AML-193 (cell line): ENCODE measurements at places on chromosomes 1 and 21.

DNA sequence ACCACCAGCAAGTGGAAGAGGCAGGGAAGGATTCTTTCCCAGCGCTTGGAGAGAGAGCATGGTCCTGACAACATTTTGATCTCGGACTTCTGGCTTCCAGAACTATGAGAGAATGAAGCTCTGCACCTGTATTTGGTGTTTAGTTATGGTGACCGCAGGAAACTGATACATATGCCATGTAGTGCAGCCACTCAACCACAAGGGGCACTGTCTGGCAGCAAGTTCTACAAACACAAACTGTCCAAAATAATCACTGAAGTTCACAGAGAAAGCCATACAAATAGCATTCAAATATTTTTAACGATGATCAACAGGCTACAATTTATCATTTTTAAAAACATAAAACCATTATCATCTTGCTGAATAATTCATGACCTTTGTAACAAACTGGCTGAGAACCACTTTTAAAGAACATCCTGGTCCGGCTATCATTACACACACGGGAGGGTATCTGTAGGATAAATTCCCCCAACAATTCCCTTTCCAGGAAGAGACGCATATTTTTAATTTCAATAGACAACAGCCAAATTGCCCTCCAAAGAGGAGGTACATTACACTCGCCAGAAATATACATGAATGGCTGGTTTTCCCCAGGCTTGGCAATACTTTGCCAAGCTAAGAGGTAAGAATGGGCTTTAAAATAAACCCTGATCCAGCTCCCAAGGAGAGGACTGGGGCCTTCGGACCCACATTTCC lies 9.2 kb upstream of the CBR3 start:
- peak; percentile 59 for DNase-seq

- DNase-seq, result no peak
Measured at GRCh38 chr1:54094001-54094729, 40.8 kb downstream of the TCEANC2 start.

DNA sequence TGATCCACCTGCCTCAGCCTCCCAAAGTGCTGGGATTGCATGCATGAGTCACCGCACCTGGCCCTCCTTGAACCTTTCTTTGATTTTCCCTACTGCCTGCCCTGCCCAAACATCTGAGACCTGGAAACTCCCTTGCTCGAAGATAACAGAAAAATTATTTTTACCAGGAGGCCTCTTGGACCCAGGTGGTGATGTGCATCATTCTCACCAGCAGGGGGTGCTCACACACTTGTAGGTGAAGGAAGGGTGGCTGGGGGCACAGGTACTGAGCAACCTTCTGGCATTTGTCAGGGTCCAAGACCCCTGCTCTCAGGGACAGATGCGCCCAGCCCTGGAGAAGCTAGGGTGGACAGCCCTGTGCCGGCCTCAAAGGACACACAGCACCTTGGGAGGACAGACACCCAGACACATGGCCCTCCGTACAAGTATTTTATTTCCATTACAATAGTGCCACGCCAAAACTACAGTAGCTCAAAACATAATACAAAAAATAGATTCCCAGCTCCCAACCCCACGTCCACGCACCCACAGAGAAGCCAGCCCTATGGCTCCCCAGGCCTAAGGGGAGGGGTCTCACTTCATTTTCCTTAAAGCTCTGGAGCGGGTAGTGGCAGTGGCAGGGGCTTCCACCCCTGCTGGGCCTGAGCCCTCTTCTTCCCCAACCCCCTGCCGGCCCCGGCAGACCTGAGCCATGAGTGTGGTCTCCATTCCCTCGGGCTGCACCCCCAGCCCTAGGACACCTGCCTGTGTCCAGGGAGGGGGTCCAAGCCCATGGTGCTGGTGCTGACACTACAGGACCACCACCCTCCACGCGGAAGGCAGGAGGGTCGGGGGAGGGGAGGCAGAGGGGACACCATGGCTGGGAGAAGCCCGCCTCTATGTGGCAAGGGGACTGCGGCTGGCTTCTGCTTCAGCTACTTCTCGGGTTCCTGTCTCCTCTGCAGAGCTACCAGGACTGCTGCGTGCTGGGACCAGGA lies 40.4 kb upstream of the EIF4G3 start:
- DNase-seq, result peak; percentile 7

DNA sequence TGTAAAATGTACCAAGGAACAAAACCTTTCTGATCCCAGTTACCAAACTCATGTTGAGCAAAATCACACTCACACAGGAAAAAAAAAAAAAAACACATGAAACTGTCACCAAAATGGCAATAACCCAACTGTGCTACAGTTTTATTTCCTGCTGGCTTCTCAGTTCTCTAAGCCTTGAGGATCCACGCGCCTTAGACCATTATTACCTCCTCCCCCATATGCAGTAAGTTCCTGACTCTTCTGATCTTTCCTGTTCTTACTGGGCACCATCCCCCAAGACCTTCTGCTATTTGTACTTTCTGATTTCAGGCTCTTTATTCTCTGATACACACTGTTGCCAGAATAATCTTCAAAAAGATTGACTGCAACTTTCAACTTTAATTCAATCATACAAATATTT lies 79.6 kb downstream of the SLC45A1 start:
- peak; percentile 59 for DNase-seq

DNA sequence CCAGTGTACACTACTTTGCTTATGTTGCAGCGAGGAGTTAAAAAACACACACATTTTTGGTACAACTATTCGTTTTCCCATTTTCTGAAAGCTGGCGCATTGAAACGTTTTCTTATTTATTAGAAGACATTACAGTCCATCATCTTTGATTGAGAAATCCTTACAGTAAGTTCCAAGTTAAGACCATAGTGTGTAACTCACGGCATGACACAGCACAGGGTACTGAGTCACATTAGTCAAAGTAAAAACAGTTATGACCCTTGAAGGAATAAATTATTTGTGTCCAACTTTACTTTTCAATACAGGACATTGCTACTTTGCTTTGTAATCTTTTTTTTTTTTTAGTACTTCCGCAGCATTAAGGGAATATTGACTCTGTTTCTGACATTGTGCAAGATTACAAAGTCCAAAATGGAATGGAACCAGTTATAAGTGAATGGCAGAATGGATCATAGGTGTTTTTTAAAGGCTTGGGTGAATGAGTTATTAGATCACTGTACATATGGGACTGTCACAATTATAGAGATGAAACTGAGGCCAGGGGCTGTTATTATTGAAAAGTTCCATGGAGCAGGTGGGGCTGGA lies 11.7 kb downstream of the PTGFRN start:
- no peak for DNase-seq

GRCh38 chr1:201468501-201468843 lies 516 bp downstream of the PHLDA3 start:
- no peak for DNase-seq

GRCh38 chr21:42706765-42707164 lies 53.3 kb downstream of the PDE9A start:
- no peak for DNase-seq

DNA sequence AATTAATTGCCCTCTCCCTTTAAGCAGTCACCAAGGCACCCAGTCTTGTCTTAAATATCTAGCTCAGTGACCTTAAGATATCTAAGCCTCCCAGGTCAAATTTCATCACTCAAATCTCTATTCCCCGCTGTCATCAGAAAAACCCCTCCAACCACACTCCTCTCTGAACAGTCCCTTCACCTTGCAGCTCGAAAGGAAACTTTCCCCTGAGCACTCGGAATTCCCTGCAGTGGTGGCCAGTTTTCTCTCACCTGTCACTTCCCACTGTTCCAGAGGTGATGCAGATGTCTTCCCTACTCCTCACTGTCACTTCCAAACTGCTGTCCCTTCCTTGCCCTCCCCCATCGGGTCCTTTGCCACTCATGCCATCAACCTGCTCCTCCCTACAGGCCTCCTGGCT lies 15.3 kb upstream of the SSX2IP start:
- no peak for DNase-seq

DNA sequence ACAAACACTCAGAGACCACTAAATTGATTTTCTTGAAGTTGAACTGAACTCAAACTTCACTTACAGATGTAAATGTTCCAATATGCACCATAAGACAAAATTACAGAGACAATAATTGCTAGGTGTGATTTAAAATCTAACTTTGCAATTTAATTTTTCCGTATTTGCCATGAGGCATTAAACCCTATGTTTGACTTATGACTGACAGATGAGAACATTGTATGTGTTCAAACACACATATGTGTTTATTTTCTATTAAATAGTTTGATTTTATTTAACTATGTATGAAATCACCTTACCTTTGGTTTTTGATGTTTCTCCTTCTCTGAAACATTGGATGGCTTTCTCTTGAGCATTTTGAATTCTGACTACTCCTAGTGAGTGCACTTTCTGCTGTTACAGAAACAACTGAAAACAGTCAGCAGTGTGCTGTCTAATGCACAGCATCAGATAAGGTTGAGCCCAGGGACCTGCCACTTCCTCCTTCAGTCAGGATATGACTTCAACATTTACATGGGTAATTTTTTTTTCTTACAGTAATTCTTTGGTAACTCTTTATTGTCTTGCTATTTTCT lies at the start of gene SAMSN1:
TSS of gene SAMSN1 (minus strand) at position 410 of the 575 bp plus-strand sequence. CDS start at position 356, 54 bp downstream.
- peak; percentile 90 for DNase-seq

DNA sequence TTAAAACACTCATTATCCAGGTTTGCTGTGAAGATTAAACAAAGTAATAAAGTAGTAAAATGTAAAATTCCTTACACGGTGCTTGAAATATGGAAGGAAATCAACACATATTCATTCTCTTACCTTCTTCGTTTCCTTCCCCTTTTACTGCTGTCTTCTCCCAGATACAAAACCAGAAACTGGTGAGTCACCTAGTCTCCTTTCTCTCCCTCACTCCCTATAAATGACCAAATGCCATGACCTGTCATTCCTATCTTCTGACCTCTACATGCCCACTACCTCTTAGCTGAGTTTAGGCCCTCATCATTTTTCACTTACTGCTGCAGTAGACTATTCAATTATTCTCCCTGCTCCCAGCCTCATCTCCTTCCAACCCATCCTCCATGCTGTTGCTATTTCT lies 4.3 kb upstream of the NR1I3 start:
- peak; percentile 40 for DNase-seq

- DNase-seq, result peak; percentile 54
Measured at GRCh38 chr1:46547481-46548383, 3.7 kb downstream of the KNCN start.

GRCh38 chr1:202131956-202132821 lies 9.5 kb downstream of the GPR37L1 start:
- DNase-seq, result no peak

- DNase-seq, result no peak
Measured at GRCh38 chr1:246592695-246593094, 26.4 kb downstream of the CNST start.

GRCh38 chr1:172536256-172536655 lies 3.3 kb downstream of the SUCO start:
- DNase-seq, result peak; percentile 50

- no peak for DNase-seq
Measured at GRCh38 chr1:235725434-235725833, 75.8 kb upstream of the GNG4 start.

GRCh38 chr1:39933956-39934941 lies 20.7 kb upstream of the MFSD2A start:
- peak; percentile 98 for DNase-seq

DNA sequence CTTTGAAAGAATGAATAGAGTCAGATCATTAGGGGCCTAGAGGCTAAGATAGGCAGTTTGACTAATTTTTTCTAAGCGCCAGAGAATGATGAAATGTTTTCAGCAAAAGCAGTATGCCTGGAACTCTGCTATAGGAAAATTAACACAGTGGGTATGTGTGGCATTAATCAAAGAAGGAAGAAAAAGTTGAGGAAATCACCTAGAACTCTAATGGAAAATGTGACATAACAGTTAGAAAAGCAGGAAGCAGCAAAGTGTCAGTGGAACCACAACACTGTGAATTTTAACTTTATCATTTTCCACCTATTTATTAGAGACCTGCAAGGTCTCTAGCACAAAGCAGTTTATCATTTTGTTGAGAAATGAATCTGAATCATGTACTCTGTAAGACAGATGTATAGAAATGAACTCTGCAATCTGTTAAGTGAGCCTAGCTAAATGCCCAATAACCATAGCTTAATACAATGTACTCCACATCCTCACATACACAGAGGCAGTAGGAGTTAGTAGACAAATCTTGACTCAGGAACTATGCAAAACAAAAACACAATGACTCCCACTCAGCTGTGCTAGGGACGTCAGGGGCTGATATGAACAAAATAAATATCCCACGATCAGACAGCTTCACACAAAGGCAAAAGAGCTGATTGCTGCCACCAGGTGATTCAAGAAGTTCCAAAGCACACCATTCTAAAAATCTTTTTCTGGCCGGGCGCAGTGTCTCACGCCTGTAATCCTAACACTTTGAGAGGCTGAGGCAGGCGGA lies 500.7 kb upstream of the NFIA start:
- DNase-seq, result no peak

- no peak for DNase-seq
Measured at GRCh38 chr1:81340239-81340638, 460.5 kb upstream of the ADGRL2 start.

GRCh38 chr21:25424634-25425033 lies 182.6 kb downstream of the MRPL39 start:
- DNase-seq, result no peak

- DNase-seq, result no peak
Measured at GRCh38 chr1:47483651-47484050, 45.8 kb downstream of the FOXD2 start.

GRCh38 chr1:183291216-183291762 lies 105.2 kb downstream of the LAMC2 start:
- no peak for DNase-seq

GRCh38 chr1:66436378-66437135 lies 97.4 kb upstream of the SGIP1 start:
- DNase-seq, result peak; percentile 50

- no peak for DNase-seq
Measured at GRCh38 chr1:198577444-198577843, 37.0 kb upstream of the ATP6V1G3 start.

GRCh38 chr1:172109359-172109758 lies 268.1 kb downstream of the DNM3 start:
- DNase-seq, result no peak

- no peak for DNase-seq
Measured at GRCh38 chr1:91919962-91920361, 29.2 kb upstream of the BRDT start.

DNA sequence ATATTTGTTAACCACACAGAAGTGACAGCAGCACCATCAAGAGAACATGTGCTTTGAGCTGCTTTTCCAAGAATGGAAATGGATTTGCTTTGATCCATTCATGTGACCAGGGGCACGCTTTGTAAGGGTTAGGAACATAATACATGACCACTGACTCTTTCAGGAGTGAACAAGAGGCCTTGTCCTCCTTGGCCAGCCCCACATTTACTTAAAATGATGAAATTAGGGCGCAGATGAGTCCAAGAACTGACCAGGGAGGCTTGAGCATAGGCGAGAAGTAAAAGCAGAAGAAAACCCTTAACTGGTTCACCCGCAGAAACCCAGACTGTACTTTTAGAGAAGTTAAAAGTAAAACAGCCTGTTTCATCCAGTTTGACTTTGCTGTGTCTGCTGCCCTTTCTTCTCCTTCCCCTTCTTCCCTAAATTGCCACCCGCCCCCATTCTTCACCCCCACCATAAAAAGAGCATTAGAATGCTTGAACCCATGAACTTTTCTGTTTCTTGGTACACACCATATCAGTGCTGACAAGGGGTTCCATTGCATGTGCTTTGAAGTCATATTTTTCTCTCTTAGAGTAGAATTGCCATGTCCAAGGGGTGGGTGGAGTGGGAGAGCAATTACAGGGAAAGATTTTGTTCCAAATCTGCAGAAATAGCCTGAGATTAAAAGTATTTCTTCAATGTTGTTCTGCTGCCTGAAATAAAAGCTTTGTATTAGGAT lies 2.6 kb upstream of the GLUL start:
- peak; percentile 94 for DNase-seq

GRCh38 chr1:219752645-219753044 lies 139.7 kb upstream of the ZC3H11B start:
- no peak for DNase-seq
